ENCODE measurements at places on chromosomes 4 and X.

- DNase-seq: no peak
Measured at GRCh38 chr4:2888886-2889285, 45.2 kb downstream of the ADD1 start.

GRCh38 chr4:141922236-141922635 lies 285.9 kb downstream of the IL15 start:
- DNase-seq: no peak

DNA sequence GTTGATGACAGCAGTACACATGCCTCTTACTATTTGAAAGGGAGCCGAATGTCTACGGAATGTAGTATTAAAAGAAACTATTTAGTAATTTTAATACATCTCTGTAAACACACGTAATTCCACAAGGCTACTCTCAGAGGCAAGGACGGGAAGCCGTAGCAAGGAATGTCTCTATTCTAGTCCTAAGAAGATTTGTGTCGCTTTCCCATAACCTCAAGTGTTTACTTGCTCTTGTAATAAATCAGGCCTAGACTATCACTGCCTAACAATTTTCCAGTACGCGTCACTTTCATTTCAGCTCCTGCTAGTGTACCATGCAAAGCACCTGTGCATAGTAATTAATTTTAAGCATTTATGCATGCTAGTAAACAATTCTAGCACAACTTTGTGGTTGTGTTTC lies 86.7 kb downstream of the OR13H1 start:
- no peak for DNase-seq

DNA sequence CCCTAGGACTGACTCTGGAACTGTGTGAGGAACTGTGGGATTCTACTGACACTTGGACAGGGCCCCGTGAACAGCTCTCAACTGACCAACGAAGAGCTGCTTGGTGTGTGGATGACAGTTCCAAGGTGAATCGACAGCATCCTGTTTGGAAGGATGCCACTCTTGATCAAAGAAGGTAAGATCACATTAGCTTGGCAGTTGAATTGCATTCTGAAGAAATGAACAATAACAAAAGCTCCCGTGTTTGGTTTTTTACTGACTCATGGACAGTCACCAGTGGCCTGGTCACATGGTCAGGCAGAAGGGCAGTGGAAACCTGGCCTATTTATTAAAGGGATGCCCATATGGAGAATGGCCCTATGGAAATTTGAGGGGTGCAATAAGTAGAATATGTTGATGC lies 33.1 kb upstream of the GPR34 start:
- DNase-seq: no peak

Data from stimulated activated CD8-positive, alpha-beta memory T cell treated with anti-CD3 and anti-CD28 coated beads, Interleukin-2, amount 100 ng/mL, for 1 hour (primary cell).